Stomach (tissue), 19 donors: ENCODE measurements at places on chromosomes 4 and X. TPM values are rescaled to one million over a fixed set of nuclear protein-coding genes. Genes with fewer than 3 reads are reported as not detected.
A peak's percentile ranks its signal among the peaks of the same experiment; 100 is the strongest.

GRCh38 chr4:69881173-69881773 lies 21.3 kb upstream of the SULT1E1 start:
- DNase-seq = peak; percentile 80

DNA sequence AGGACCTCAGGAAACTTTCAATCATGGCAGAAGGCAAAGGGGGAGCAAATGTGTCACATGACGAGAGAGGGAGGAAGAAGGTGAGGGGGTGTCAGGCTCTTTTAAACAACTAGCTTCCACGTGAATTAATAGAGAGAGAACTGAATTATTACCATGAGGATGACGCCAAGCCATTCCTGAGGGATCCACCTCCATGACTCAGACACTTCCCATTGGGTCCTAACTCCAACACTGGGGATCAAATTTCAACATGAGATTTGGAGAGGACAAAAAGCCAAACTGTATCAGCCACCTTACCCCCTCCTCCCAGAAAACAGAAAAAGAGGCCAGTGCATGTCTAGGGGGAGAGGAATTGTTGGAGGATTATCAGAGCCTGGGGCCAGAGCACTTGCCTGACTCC lies 40.4 kb upstream of the LAS1L start:
- DNase-seq = no peak

DNA sequence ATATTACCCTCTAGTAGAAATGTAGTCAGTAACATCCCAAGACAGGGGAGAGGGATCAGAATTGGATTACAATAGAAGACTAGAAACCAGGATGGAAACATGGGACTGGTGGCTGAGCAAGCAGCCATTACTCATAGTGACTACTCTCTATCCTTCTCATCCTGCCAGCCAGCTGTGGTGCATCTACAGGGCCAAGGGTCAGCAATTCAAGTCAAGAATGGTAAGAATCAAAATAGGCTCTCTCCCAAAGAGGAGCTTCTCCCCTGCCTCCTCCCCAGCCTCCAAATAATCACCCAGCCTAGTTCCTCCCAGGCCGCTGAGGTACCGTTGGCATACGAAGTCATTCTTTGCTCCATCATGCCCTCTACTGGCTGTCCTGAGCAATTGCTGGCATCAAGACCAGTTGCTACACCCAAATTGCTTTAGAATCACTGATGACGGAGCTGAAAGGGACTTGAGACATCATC lies 19.4 kb downstream of the AWAT2 start:
- peak; percentile 76 for DNase-seq

DNA sequence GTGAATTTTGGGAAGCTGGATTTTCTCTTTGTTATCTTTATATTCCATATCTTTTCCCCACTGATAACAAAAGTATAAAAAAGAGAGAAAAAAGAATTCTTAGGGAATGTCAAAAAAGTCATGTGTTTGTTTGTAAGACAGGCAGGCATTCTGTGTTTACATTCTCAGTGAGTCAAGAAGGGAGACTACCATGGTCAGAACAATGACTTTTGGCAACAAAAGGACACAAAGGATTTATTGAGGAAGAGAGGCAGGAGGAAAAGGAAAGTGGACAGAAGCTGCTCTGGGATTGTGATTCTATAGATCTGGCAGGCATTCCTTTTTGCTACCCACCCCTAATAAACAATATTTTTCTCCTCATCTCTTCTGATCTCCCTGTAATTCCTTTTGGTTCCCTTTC lies 5.9 kb upstream of the ANK2 start:
- no peak for DNase-seq

TMEM165 gene
- 21.6 TPM for total RNA-seq
